ENCODE measurements at places on chromosomes 1 and 21. TPM values are rescaled to one million over a fixed set of nuclear protein-coding genes. Genes with fewer than 3 reads are reported as not detected.

Gene ASTN1
- not detected for total RNA-seq

Gene AJAP1
- under 0.01 TPM for total RNA-seq

Gene ZYG11B
- total RNA-seq: 29.5 TPM

Gene ZFP69B
- 0.77 TPM for total RNA-seq

Gene OVAAL
- not detected for total RNA-seq

Gene KCNK1
- total RNA-seq: 0.13 TPM

Gene TMPRSS15
- total RNA-seq: not detected

Gene ERICH3
- total RNA-seq: not detected

Gene MCOLN2
- not detected for total RNA-seq

Gene LELP1
- not detected for total RNA-seq

Gene KIF14
- total RNA-seq: 2.1 TPM

Data from dermis microvascular lymphatic vessel endothelial cell (primary cell).